Choroid plexus epithelial cell (primary cell): ENCODE measurements at places on chromosomes 3 and 15.
A peak's percentile ranks its signal among the peaks of the same experiment; 100 is the strongest.

DNA sequence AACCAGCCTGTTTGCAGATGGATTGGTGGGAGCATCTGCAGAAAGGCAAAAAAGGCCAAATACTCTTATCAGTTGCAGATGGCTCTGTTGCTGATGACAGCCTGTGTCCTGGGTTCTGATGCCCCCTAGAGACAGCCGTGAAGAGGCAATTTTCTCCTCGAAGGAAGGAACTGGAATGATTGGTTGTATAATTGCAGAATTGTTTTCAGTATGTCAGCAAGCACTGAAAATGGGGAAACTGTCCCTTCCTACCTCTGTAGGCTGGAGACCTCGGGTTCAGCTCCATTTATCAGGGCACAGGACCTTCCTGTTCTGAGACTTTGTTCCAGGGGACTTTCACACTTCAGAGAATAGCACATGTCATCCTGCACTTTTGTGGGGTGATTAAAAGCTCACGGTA lies 103.0 kb downstream of the PGPEP1L start:
- DNase-seq, result peak; percentile 77

GRCh38 chr3:189739378-189739777 lies 108.2 kb downstream of the TP63 start:
- DNase-seq, result no peak

DNA sequence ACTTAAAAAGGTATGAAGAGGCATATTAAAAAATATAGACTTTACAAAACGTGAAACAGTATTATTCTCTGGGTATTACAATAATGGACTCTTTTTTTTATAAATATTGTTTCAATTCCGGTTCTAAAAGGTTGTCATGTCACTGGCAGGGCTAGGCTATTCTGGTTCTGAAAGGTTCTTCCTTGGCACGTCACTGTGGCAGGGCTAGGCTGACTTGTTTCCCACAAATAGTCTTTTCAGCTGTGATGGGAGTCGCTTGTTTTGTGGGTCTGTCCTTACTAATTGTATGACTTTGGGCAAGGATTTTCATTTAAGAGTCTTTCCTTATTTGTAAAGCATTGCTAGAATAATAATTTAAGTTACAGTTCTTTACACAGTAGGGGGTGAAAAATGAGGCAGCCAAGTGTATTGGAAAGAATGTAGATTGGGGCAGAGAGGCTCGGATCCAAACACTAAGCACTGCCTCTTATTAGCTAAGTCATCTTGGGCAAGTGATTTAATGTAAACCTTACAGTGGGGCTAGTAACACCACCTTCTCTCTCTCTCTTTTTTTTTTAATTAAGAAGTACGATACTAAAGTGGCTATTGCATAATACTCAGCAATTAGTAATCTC lies 12.4 kb upstream of the MELTF start:
- DNase-seq, result peak; percentile 76

- DNase-seq, result peak; percentile 71
Observed at GRCh38 chr3:18295171-18295920, 129.8 kb downstream of the SATB1 start.

- DNase-seq, result peak; percentile 25
Observed at GRCh38 chr15:59371458-59372351, 966 bp downstream of the MYO1E start.
